ENCODE measurements at places on chromosomes 13 and 19. TPM values are rescaled to one million over a fixed set of nuclear protein-coding genes. Genes with fewer than 3 reads are reported as not detected.
A peak's percentile ranks its signal among the peaks of the same experiment; 100 is the strongest.

DNA sequence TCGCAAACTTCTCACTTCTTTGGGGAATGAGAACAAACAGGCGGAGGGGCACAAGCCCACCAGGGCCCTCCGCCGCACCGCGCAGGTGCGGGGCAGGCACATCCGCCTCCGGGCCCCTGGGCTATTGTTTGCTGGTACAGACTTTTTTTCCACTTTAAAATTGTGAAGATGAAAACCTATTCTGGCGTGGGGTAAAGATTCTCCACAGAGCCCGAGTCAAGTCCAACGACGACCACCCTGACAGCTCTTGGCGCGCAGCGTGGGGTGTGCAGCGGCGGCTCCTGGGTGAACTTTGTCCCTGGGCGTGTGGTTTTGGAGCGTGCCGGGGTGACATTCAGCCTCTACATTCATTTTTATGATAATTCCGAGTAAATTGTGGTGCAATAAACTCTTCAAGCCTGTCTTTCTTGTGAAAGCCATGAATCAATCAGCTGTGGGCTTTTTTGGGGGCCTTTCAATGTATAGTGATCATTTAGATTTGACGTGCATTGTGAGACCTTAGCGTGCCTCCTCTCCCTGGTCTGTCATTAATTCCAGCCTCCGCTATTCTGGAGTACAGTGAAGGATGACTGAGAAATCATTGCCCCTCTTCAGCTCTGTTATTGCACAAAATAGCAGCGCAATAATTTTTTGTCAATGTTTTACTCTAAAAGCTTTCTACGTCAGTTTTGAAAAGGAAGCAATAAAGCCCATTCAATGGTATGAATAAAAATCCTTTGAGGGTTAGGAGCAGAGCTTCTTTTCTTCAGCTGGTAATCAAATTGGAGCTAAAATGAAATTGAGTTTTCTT is 90.0 kb downstream of the TEX29 start:
- no peak for DNase-seq

GRCh38 chr13:75447493-75447892 is 34.5 kb downstream of the TBC1D4 start:
- no peak for DNase-seq

DNA sequence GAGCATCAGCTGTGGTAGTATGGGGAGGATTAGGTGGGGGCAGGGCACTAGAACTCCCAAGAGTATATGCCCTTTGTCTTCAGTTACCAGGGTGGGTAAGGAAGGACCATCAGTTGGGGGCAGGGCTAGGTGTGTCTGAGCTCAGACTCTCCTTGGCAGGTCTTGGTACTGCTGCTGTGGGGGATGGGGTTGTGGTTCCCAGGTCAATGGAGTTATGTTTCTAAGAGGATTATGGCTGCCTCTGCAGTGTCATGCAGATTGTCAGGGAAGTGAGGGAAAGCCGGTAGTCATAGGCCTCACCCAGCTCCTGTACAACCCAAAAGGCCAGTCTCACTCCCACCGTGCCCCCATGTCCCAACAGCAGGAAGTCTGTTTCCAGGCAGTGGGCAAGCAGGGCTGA is 8.8 kb upstream of the ZNF578 start:
- no peak for DNase-seq

GRCh38 chr19:31908080-31908479 is 437.3 kb upstream of the ZNF507 start:
- no peak for DNase-seq

GRCh38 chr13:91132381-91132780 is 215.1 kb upstream of the MIR17HG start:
- DNase-seq = no peak

DNA sequence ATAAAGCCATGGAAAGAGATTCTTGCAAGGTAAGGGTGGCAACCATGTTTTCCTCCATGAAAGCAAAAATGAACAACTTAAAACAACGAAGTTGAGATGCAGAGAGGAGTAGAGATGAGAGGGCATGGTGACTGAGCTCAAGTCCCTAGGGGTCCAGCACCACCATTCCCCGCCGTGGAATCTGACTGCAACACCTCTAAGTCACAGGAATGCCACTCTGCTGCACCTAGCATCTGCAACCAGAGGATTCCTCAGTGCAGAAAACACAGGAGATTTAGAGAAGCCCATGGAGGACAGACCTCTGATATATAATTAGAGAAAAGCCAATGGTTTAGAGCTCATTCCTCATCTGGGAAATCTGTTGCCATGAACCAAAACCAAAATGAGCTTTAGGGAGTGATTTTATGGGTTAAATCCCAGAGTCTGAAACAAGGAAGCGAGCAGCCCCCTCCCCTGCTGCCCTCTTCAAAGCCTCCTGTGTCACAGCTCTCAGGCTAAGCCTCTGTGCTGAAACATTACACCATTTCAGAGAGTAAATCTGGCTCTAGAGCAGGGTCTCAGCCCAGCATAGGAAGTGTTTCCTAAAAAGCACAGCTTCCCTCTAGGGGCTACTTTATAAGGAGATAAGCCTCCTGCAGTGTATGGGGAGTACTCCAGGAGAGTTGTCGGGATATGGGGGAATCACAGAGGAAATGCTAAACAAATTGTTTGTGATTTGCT is 1043.6 kb downstream of the UQCRFS1 start:
- DNase-seq = no peak

- no peak for DNase-seq
Observed at GRCh38 chr13:74039667-74040066, 94.5 kb downstream of the KLF12 start.

GRCh38 chr19:15701757-15702533 is 25.9 kb upstream of the OR10H2 start:
- DNase-seq = peak; percentile 66

The SHISA7 gene
- total RNA-seq = not detected

The HNRNPL gene
- 368 TPM for total RNA-seq

The PCDH20 gene
- 0.13 TPM for total RNA-seq

The LAIR2 gene
- not detected for total RNA-seq

The ZNF430 gene
- total RNA-seq = 8.2 TPM

The UQCRFS1 gene
- total RNA-seq = 35.2 TPM

The HS6ST3 gene
- not detected for total RNA-seq

The MEIOSIN gene
- total RNA-seq = not detected

Measured in PC-9 (cell line).